ENCODE measurements at places on chromosomes 4 and X.

GRCh38 chr4:5965225-5965624 lies 53.0 kb downstream of the C4orf50 start:
- no peak for DNase-seq

DNA sequence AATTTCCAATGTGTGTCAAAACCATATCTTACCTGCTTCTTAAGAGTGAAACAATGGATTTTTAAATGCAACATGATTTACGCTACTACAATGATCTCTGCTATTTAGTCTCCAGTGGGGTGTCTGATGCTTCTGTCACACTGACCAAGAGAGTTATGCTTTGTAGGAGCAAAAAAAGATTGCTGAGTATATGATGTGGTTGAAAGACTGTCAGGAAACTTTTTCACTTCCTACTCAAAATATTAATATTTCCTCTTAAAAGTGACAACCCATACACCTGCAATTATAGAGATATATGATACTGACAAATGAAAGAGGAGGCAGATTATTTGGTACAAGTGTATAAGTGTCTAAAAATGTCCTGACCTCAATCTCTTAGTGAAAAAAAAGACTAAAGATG lies 105.2 kb upstream of the BMP3 start:
- DNase-seq = no peak

DNA sequence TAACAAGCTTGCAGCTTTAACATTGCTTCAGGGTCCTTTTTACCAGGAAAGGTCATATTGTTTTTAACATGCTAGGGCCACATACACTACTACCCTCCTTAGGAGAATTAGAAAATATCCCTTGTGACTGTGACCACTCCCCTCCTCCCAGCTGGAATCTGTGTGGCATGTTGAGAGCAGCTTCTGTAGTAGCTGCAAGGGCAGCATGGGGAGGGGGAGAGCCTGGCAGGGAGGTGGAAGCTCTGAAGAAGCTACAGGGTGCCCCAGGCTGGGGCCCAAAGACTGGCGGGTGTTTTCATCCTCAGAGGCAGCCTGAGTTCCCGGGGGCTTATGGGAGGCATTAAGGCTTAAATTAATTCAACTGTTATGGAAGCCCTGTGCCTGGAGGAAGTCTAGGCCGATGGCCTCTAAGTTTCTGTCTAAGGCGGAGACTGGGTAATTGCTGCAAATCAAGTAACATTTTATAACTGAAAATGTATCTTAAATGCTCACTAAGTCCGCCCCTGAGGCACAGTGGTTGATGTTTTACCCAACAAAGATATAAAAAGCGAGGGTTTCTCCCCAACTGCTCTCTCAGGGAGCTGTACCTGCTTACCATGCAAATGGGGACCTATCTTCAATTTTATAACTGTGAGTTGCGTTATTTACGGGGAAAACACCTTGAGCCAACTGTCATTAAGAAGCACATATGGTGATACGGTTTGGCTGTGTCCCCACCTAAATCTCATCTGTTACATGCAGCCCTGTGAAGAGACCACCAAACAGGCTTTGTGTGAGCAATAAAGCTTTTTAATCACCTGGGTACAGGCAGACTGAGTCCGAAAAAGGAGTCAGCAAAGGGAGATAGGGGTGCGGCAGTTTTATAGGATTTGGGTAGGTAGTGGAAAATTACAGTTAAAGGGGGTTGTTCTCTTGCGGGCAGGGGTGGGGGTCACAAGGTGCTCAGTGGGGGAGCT lies 37.4 kb upstream of the STS start:
- DNase-seq = no peak

DNA sequence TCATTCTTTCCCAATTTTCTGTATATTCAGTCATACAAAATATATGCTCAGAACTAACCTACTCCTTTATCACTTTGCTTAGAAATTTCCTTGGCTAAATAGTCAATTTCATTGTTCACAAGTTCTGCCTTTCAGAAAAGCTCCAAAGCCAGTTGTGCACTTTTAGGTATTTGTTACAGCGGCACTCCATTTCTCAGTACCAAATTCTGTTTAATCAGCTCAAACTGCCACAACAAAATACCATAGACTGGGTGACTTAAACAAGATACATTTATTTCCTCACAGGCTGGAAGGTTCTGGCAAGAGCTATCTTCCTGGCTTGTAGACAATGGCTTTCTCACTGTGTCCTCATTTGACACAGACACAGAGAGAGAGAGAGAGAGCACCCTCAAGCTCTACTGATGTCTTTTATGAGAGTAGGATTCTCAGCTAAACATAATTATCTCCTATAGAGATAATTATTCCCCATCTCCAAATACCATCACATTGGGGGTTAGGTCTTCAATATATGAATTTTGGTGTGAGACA lies 188.8 kb upstream of the FSTL5 start:
- DNase-seq = no peak

DNA sequence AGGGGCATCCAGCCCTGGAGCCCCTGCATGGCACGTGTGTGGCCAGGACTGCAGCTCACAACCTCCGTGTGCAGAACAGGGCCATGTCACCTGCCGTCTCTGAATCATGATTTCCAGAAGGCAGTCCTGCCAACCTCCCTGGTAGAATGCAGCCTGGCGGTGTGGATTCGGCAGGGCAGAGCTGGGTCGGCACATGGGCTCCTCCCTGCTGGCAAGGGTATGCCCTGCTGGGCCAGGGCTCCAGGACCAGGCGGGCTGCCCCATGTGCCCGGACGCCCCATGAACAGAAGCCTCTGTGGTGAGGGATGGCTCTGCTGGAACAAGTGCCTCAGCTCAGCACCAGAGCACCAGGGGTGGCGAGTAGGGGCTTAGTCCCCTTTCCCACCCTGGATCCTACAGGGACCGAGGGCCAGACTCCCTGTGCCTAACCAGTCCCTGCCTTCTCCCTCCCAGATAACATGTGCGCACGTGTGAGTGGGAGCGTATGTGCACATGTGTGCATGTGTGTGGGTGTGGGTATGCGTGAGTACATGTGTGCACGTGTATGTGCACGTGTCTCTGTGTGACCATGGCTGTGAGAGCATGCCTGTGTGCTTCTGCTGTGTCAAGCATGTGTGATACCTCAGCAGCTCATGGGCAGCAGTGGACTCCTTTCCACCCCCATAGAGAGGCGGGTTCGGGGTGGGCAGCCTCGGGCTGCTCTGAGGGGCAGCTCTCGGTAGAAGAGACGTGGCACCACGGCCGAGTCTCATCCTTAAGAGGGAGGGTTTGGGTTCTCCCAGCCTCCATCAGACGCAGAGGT lies 10.3 kb upstream of the MXD4 start:
- no peak for DNase-seq

DNA sequence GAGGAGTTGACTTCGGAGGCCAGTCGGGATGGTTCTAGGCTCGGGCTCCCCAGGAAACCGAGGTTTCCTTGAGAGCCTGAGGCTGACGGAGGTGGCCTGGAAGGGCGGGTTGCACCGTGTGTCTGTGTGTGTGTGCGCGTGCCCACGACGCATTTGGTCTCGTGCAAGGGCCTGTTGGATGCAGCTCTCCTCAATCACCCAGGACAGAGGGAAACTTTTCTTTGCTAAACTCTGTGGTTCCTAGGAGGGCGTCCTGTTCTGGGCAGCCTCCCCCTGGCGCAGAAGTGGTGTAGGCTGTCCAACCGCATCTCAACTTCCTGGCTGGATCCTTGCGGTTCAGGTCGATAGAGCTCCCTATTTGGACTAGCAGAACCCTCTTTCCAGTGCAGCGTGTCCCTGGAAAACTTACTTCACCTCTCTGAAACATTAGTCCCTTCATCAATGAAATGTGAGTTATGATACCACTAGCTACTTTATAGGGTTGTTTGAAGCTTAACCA lies 973 bp downstream of the STK32B start:
- DNase-seq = no peak

DNA sequence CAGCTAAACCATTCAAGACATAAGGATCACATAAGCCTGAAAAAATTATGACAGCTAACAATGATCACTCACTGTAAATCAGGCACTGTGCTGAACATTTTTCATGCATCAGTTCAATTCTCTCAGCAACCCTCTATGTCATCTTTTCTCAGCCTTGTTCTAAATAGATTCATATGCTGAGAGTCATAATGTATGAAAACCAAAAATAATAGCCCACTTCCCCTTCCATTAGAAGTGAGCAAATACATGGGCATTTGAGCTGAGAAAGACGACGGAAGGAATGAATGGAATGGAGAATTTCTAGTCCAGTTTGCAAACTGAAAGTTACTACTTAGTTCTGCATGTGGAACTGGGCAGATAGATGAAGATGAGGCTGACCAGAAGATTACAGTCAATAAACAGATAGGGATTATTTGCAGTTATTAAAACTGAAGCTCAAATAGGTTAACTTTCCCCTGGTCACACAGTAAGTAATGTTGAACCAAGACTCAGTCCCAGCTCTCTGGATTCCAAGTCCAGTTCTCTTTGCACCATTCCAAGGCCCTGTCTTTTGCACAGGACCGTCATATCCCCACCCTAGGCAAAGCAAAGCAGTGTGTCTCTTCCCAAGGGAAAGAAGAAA lies 1.6 kb upstream of the SH3RF1 start:
- no peak for DNase-seq

DNA sequence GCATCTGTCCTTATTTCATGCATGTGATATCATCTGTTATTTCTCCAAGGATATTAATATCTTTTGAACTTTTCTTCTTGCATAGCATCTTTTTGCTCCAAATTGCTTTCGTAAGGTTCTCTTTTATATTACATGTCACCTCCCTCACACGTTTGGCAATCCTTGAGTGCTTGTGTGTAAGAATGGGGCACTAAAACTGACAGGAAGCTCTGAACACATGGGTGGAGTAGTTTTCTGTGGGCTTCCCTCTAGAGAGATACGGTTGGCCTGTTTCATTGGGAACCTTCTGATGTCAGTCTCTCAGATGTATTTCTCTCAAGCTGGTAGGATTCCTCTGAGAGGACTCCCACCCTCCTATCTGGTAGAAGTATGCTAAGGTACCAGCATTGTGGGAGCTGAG lies 223.0 kb downstream of the MID1 start:
- no peak for DNase-seq

DNA sequence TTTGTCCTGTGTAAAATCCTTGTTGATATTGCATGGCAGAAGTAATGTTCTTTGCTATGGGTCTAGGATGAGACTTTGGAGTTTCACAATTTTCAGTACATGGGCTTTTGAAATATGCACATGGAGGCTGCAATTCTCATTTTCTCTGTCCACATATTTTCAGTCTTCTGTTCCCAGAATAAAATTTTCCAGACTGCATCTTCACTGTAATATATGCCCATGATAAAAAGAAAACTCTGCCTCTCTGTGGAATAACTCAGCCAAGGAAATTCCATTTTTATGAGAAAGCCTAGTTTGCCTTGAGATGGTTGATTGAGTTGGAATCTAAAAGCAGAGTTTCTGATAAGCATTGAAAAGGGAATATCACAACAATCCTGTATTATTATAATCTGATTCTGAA lies 601.4 kb upstream of the AADAT start:
- no peak for DNase-seq

GRCh38 chrX:56782352-56782751 lies 53.3 kb downstream of the NBDY start:
- no peak for DNase-seq

DNA sequence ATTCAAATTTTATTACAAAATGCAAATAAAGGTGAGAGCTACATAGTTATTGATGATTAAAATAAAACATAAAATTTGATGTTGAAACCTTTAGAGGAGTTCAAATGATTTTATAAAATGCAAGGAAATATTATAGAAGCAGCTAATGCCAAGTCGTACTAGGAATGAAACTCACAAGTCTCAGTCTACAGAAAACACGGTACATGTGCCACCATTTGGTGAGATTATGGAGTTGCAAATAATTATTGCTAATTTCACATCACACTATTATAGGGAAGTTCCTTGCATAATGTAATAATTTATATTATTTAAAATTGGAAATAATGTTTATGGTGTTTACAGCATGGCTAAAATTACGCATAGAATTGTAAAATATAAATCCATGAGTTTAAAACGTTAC lies 1601.7 kb upstream of the TENM3 start:
- no peak for DNase-seq

Measured in stimulated activated CD8-positive, alpha-beta memory T cell treated with anti-CD3 and anti-CD28 coated beads, Interleukin-7, amount 100 ng/mL, for 48 hours (primary cell).